ENCODE measurements at places on chromosomes 12 and 14.

DNA sequence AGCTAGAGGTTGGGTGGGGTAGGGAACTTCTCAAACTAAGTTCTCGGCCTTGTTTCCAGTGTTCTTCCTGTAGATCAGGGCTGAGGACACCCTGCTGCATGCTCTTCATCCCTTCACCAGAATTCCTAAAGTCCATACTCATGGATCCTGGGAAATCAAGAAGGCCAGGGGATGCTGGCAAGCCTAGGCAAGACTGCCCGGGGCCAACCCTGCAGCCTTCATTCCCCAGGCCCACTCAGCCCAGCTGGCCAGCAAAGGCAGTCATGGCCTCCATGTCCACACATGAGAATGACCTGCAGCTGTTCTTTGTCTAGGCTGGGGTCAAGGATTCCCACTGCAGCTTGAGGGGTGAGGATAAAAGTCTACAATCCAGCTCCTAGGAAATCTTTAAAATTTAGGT lies 109.3 kb upstream of the ETV6 start:
- DNase-seq = no peak

- no peak for DNase-seq
These were observed 43.9 kb upstream of the ESR2 start for GRCh38 chr14:64337888-64338615.

- no peak for DNase-seq
These were observed 37.5 kb downstream of the MAP3K9 start for GRCh38 chr14:70771781-70772212.

GRCh38 chr12:23949348-23950209 lies at the start of gene SOX5:
TSS of gene SOX5 (minus strand) at chr12:23949670. CDS start at chr12:23949601, 69 bp downstream.
- DNase-seq = peak; percentile 60

- no peak for DNase-seq
These were observed 310.1 kb downstream of the SYT1 start for GRCh38 chr12:79174626-79175025.

GRCh38 chr14:71354801-71355200 lies 447.5 kb downstream of the PCNX1 start:
- DNase-seq = no peak

GRCh38 chr14:73237786-73238423 lies 599 bp downstream of the PAPLN start:
- no peak for DNase-seq

DNA sequence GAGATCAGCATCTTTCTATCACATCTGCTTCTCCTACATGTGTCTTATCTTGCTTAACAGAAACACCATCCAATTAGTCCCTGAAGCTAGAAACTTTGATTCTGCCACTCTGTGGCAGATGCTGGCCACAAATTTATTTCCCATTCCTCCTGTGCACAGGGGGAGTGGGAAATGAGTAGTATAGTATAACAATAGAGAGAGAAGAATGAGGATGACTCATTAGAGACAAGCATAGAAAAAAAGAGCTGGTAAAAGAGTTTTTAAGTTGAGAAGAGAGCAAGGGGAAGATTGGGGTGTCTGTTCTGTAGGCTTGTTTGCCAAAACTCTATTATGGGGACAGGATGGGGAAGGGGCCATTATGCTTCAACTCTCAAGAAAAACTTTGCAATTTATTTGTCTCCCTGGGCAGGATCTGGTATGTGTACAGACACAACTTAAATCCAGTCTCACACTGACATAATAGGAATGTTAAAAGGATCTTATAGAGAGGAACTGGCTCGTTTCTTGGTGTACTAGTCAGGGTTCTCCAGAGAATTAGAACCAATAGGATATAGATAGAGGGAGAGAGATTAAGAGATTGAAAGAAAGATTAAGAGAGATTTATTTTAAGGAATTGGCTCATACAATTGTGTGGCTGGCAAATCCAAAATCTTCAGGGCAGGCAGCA lies 142.6 kb upstream of the CPSF6 start:
- no peak for DNase-seq

GRCh38 chr12:14694970-14695369 lies 1.4 kb downstream of the GUCY2C start:
- DNase-seq = no peak

GRCh38 chr12:26841085-26841484 lies 8.1 kb upstream of the ITPR2 start:
- DNase-seq = no peak
